Stimulated activated CD4-positive, alpha-beta T cell treated with anti-CD3 and anti-CD28 coated beads, Interleukin-2, amount 100 ng/mL, for 24 hours (primary cell): ENCODE measurements at places on chromosomes 13 and 19.

GRCh38 chr19:18239303-18239702 is 13.1 kb upstream of the PDE4C start:
- no peak for DNase-seq

GRCh38 chr13:77558016-77558415 is 22.5 kb downstream of the SCEL start:
- DNase-seq = no peak

DNA sequence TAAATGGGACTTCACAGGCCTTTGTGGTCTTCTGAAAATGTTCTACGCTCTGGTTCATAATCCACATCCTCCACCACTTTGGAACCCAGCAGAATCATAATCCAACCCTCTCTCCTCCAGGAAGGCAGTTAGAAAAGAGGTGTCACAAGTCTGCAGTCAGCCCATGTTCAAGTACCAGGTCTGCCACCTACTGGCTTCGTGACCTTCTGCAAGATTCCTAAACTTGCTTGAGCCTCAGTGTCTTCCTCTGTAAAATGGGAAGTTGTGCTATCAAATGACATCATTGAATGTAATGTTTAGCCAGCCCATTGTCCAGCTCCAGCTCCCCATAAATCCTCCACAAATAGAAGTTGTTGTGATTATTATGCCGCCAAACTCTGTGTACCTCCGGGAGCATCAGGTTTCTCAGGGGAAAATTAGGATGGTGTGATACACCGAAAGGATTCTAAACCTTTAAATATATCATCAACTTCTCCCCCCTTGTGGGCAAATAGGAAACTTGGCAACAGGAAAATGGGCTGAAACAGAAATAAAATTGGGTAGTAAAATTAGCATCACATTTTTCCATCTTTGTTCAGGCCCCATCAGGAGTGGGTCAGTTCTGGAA is 109.7 kb downstream of the NUFIP1 start:
- no peak for DNase-seq

GRCh38 chr13:28533125-28533436 is 38.2 kb upstream of the FLT1 start:
- no peak for DNase-seq

DNA sequence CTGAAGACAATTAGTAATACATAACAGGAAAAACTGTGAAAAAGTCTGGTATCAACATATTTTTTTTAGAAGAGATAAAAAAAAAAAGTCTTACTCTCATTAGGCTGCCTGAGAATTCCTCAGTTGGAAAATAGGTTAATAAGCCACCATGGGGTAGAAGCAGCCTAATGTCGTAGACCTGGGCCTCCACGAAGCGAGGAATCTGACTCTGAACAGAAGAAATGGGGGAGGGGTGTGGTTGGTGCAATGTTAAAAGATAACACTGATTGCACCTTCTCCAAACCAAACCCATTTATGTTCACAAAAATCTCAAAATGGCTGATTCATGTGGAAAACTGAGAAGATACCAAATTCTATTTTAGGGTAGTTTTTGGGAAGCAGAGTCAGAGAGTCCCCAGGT is 62.4 kb downstream of the MPHOSPH8 start:
- no peak for DNase-seq

GRCh38 chr19:44796701-44797115 is 12.2 kb upstream of the BCAM start:
- no peak for DNase-seq

DNA sequence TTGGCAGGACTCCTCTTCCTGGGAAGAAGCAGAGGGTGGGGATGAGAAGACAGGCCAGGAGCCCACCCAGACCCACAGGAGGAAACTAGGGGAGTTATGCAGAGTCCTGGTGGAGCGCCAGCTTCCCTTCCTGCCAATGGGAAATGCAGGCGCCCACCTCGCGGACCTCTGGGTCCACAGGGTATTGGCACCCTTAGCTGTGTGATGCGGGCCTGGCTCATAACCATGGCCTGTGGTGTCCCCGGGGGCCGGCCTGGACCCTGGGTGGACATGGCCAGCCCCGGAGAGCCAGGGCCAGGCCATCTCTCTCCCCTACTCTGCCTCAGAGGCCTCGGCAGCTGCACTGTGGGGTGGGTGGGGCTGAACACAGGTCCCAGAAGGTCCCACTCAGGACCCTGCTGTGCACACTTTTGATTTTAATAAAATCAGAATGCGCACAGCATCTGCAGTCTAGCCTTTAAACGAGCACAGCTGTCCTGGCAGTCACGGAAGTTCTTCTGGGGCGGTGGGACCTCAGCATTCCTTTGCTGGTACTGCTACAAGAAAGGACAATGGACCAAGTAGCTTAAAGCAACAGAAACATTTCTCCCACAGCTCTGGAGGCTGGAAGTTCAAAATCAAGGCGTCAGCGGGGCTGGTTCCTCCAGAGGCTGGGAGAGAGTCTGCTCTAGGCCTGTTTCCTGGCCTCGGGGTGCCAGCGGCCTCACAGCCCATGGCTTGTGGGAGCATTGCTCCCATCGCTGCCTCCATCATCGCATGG is 1.8 kb downstream of the F10 start:
- no peak for DNase-seq
